ENCODE measurements at places on chromosomes 1 and 21.
A peak's percentile ranks its signal among the peaks of the same experiment; 100 is the strongest.

DNA sequence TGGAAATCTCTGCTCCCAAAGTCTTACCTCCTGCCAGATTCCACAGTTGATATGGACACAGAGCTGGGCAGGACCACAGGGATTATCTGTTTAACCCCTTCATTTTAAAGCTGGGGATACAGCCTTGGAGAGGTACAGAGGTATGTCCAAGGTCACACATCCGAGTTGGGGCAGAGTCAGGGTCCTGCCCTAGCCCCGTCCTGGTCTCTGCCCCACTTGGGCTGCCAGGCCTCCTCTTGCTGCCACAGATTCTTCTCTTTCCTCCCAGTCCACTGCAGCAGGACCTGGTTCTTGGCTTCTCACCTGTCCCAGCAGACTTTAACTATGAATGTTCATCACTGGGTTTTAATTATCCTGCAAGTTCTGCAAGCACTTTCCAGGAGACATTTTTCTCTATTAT is 258.3 kb downstream of the MATN1 start:
- no peak for DNase-seq

GRCh38 chr1:204940591-204940990 is 69.9 kb downstream of the NFASC start:
- peak; percentile 92 for DNase-seq

GRCh38 chr1:156438278-156438987 is 62.1 kb downstream of the MEF2D start:
- DNase-seq: no peak

GRCh38 chr1:161131523-161132409 is 701 bp downstream of the DEDD start:
- peak; percentile 23 for DNase-seq

- no peak for DNase-seq
Measured at GRCh38 chr1:18238190-18238589, 130.6 kb downstream of the IGSF21 start.

DNA sequence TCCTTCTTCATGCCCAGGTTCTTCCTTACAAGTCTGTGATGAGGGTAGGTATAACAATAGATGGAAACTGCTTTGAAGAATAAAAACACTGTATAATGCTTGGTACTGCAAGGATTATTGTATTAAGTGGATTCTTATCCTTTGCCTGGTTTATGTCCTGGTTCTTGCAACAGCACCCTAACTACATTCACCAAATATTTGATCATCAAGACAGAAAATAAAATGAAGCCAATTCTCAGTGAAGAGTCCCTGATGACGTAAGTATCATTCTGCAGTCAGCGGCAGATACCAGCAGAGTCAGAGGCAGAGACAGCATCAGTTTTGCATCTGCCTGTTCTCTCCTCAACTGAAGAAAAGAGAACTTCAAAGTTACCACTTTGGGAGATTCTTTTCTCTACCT is 19.7 kb downstream of the ARHGEF11 start:
- DNase-seq: no peak

GRCh38 chr1:208924928-208925327 is 658.6 kb upstream of the CAMK1G start:
- peak; percentile 25 for DNase-seq

- DNase-seq: no peak
Measured at GRCh38 chr21:21383126-21383525, 384.9 kb downstream of the NCAM2 start.

DNA sequence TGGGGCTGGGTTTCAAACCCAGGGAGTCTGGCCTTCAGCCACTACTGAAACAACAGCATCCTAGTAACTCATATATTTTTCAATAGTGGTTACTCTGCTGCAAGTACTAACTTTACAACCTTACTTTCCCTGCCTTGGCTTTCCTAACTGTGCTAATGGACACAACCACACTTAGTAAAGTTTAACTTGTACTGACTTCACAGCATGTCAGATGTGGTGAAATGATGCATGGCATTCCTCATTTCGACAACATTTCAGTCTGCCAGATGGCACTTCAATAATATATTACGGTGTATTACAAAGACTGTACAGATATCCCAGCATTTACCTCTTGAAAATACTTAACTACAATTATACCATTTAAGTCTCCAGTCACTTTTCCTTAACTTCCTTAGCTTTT is 27.8 kb downstream of the LRRC7 start:
- no peak for DNase-seq

DNA sequence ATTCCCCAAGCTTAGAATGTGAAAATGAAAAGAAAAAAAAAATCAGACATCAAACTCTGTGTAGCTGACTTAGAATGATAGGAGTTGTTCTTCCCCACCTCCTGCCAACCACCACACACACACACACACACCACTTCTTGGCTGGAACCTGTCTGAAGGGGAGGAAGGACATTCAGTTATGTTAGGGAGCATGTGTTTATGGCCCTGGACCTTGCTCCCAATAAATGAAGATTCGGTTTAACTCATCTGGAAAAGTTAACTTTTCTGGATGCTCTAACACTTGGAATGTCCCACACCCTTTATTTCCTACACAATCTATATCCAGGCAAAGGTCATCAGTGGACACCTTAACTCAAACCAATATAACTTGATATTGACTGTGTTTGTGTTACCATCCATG is 112.4 kb downstream of the DAB1 start:
- DNase-seq: no peak

GRCh38 chr1:79040424-79041082 is 34.0 kb upstream of the ADGRL4 start:
- peak; percentile 31 for DNase-seq

- DNase-seq: peak; percentile 66
Measured at GRCh38 chr1:176073524-176074157, 133.4 kb downstream of the COP1 start.

- DNase-seq: no peak
Measured at GRCh38 chr1:167375949-167376348, 142.4 kb downstream of the CD247 start.

- DNase-seq: peak; percentile 77
Measured at GRCh38 chr1:233114159-233114558, 163.7 kb downstream of the NTPCR start.

DNA sequence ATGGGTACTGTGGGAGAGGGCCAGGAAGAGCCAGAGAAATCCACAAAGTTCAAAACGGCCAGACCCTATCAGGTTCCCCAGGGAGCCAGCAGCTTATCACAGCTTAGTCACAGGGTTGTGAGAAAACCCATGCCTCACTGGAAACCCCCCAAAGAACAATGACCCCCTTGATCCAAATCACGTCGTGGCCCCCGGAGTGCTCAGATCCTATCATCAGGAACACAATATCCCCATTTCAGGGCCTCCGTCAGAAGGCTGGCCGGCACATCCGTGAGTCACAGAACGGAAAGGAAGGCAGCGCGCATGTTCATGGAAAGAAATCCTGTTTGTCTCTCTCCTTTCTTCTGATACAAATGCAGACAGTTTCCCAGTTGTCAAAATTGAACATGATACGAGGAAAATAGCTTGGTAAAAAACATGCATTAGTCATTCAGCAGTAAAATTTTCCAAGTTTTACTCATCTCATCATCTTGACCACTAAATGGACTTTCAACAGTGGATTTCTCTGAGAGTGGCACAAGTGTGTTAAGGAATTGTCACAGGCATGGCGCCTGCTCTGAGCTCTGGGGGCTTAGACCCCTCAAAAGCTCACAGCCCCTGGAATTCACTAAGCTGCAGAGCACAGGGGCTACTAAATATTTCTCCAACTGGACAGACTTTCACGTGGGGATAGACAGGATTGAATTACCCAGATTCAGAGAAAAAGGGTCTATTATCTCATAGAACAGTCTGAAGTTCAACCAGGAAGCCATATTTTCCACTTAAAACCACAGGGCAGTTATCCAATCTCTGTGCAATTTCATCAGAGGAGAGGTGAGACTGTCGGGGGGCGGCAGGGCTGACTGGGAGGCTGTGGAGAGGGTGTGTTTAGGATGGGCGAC is 124.8 kb downstream of the RIPK4 start:
- peak; percentile 89 for DNase-seq

GRCh38 chr1:50861772-50862171 is 98.3 kb downstream of the FAF1 start:
- no peak for DNase-seq

- no peak for DNase-seq
Measured at GRCh38 chr1:39954324-39954869, 548 bp upstream of the MFSD2A start.

DNA sequence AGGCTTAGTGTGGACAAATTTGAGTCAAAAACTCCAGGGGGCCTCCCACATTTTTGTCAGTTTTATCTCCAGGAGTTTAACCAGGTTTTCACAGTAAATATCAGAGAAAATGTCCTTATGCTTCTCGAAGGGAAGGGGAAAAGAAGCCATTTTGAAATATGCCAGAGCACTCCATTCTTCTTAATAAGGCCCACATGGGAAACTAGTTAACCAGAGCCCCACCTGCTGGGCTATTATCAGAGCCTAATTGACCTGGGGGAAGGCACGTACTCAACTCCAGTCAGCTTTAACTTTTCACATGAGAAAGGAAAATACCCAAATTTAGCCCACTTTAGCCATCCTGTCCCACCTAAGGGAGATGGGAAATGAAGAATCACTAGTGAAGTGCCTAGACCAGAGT is 296.3 kb downstream of the PTBP2 start:
- DNase-seq: peak; percentile 11

GRCh38 chr1:110927484-110928075 is 36.1 kb downstream of the LRIF1 start:
- DNase-seq: peak; percentile 40

DNA sequence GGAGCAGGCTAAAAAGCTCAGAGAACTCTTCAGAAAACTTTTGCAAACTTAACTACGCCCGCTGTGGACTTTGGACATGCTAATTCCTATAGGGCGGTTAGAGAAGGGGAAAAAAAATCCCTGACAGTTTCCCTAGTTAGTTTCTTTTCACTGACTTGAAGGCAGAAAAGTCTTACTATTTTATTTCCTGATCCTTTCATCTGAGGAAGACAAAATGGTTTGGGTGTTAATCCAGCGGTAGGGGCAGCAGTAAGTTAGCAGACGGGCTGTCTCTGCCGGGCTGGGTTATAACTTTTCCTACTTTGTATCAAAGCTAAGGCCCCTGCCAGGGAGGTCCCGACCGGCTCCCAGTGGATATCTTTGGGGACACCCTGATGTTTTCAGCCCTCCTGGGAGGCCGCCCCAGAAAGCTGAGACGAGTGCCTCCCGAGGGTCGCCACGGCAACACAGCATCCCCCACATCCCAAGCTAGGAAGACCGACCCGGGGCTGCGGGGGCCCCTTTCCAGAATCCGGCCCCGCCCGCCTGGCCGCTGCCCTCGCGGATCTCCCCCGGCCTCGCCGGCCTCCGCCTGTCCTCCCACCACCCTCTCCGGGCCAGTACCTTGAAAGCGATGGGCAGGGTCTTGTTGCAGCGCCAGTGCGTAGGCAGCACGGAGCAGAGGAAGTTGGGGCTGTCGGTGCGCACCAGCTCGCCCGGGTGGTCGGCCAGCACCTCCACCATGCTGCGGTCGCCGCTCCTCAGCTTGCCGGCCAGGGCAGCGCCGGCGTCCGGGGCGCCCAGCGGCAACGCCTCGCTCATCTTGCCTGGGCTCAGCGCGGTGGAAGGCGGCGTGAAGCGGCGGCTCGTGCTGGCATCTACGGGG is 162.6 kb downstream of the RUNX1 start:
- no peak for DNase-seq

GRCh38 chr1:156973417-156973816 is 53.0 kb downstream of the LRRC71 start:
- no peak for DNase-seq
